Chondrocyte (in vitro differentiated cells): ENCODE measurements at places on chromosomes 2 and 18. TPM values are rescaled to one million over a fixed set of nuclear protein-coding genes. Genes with fewer than 3 reads are reported as not detected.

- DNase-seq = no peak
These were observed 17.4 kb upstream of the SAG start for GRCh38 chr2:233290051-233290845.

The CDKL4 gene
- 0.20 to 1.1 TPM (median 0.87 TPM) in 3 replicates for total RNA-seq

The IL1RL2 gene
- 0.07 to 0.46 TPM in 2 of 3 replicates, not detected in the other for total RNA-seq

The ATP6V1C2 gene
- not detected in 3 replicates for total RNA-seq

GRCh38 chr2:83081826-83082690 lies 1377.0 kb downstream of the SUCLG1 start:
- DNase-seq = no peak

The ADAM23 gene
- total RNA-seq = 19.2 to 24.5 TPM (median 22.7 TPM) in 3 replicates

The PLB1 gene
- total RNA-seq = 4.4 to 8.2 TPM (median 5.8 TPM) in 3 replicates

- no peak for DNase-seq
These were observed 28.2 kb downstream of the CAPN14 start for GRCh38 chr2:31189141-31189540.

DNA sequence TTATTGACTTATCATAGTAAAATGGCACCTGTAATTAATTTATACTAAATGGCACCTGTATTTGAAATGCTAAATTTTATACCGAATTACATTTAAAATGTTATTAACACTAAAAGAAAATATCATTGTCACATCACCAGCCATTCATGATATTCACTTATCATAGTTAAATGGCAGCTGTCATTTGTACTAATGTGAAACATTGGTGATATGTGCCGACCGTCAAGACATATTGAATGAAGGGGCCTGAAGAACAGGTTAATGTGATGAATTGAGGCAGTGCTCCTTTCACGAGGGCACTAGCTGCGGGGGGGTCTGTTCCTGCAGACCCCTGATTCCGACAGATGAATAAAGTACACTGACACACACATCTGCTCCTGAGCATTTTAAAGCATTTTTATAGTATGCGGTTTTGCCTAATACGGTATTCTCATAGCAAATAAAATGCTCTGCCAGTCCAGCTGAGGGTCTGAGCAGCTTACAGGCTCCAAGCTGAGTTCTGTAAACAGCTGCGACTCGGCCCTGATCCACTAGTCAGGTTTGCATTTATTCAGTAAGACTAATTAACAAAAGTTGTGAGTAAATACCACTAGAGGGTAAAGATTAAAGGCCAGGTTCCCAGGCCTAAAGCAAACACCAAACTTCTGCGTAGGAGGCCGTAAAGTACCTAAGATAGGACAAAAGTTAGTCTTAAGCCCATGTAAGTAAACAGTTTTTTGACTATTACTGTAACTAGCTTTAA lies 593.4 kb upstream of the NETO1 start:
- no peak for DNase-seq

DNA sequence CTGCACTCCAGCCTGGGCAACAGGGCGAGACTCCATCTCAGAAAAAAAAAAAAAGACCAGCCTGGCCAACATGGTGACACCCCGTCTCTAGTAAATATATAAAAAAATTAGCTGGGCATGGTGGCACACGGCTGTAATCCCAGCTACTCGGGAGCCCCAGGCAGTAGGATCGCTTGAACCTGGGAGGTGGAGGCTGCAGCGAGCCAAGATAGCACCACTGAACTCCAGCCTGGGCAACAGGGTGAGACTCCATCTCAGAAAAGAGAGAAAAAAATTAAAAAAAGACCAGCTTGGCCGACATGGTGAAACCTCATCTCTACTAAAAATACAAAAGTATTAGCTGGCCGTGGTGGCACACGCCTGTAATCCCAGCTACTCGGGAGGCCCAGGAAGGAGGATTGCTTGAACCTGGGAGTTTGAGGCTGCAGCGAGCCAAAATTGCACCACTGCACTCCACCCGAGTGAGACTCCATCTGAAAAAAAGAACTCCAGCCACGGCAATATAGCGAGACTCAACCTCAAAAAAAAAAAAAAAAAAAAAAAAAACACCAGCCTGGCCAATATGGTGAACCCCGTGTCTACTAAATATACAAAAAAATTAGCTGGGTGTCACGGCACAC lies 346.1 kb upstream of the PLGLB2 start:
- DNase-seq = no peak

- DNase-seq = no peak
These were observed 511.5 kb downstream of the CNTNAP5 start for GRCh38 chr2:124536591-124536990.

DNA sequence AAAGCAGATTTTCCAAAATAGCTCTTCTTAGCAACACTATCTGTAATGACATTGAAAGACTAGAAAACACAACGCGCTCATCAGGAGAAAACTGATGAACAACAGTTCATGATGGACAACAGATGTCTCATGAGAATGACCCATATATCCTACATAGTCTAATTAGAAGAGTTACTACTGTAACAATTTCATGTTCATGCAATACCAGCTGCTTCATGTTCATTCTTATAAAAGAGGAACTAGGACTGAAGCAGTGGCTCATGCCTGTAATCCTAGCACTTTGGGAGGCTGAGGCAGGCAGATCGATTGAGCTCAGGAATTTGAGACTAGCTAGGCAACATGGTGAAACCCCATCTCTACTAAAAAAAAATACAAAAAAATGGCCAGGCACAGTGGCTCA lies 22.7 kb downstream of the TRAPPC8 start:
- no peak for DNase-seq

DNA sequence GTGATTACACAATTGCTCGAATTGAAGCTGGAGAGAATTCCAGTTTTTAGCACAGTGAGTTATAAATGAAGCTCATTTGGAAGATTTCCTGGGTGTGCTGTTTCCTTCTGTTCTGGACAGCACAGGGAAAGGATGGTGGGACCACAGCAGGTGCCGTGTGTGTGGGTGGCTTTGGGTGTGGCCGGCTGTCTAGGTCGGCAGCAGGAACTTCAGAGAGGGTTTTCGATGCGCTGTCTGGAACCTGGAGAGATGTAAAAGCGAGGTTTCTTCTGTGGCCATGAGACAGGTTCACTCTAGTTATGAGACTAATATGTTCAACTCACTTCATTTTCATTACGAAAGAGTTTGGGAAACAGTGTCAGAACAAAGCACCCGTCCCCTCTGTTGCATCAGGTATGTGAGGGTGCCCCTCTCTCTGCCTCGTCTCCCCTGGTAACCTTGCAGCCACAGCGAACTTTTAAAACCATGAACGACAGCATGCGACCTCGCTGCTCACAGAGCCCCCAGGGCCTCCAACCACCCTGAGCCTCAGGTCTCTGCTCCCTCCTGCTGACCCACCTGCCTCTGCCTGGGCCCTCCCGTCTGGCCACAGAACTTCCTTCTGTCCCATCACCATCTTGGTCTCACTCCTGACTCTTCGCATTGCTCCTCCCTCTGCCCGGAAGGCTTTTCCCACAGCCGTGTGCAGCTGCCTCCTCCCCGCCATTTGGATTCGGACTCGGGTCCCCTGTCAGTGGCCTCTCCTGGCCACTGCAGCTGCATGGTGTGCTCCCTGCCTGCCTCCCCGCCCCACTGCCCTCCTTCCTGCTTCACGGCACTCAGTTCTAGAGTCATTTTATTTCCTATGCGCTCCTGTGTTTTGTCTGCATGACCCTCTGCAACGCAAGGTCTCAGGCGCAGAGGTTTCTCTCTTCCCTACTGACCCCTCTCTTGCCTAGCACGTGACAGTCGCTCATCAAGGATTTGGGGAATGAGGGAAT lies 151.2 kb downstream of the NDUFA10 start:
- no peak for DNase-seq

GRCh38 chr2:183037553-183038340 lies 510 bp downstream of the NCKAP1 start:
- peak; percentile 90 for DNase-seq

DNA sequence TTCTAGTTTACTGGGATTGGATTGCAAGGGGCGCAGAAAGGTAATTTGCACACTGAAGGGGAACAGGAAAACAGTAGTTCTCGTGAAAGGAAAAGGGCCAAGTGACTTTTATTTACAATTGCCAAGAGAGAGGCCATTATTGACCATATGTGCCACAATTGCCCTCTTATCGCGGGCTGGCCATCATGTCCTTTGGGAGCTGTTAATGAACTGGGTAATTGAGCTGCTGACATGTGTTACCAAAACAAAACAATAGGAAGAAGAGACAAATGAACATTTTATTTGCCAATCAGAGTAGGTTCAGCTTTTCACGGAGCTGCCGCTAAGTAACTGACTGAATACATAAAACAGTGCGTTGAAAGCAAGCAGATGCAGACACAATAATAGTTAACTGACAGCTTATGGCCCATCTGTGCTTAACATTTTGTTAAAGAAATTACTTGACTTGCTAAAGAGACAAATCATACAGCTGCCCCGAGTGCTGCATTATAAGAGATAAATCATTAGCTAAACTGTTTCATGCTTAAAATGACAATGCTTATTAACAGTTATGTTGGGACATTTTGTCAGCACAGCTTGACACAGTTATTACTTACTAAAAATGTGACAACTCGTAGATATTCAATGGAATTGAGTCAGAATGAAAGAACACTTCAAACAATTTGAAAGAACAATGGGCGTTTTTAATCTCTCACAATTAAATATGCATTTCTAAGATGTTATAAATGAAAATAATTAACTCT lies 57.5 kb downstream of the PAX3 start:
- no peak for DNase-seq

DNA sequence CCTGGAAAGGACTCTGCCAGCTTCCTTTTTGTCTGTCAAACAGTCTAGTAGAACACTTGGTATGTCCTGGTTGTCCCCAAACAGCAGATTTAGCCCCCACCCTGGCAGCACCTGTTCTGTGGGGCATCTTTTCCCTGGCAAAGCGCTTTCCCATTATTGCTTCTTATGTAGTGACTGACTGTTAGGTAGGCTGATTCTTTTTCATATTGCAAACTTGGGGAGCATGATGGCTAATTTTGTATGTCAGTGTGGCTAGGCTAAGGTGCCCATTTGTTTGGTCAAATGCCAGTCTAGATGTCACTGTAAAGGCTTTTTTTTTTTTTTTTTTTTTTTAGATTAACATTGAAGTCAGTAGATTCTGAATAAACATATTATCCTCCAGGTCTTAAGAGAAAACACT lies 140.2 kb downstream of the MYCN start:
- no peak for DNase-seq

GRCh38 chr18:26442126-26442525 lies 106.2 kb downstream of the KCTD1 start:
- no peak for DNase-seq

DNA sequence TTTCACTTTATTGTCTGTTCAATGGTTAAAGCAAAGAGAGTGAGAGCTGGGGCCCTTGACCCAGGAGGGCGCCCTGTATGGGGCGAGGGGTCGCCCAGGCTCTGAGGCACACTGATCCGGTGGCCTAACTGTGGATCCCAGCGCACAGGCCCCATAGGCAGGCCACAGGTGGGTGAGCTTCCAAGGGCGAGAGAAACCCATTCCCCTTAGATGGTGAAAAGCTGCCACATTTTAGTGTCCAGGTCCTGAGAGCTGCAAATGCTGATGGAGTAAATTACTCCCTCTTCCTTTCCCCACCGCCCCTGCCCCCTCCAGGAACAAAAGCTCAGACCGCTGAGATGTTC lies 5.9 kb upstream of the DLX2 start:
- DNase-seq = no peak

The ACVR1C gene
- total RNA-seq = 0.05 to 0.31 TPM (median 0.17 TPM) in 3 replicates

The CNTNAP5 gene
- not detected in 3 replicates for total RNA-seq

The KLHL41 gene
- 1.4 to 2.3 TPM (median 2.2 TPM) in 3 replicates for total RNA-seq

DNA sequence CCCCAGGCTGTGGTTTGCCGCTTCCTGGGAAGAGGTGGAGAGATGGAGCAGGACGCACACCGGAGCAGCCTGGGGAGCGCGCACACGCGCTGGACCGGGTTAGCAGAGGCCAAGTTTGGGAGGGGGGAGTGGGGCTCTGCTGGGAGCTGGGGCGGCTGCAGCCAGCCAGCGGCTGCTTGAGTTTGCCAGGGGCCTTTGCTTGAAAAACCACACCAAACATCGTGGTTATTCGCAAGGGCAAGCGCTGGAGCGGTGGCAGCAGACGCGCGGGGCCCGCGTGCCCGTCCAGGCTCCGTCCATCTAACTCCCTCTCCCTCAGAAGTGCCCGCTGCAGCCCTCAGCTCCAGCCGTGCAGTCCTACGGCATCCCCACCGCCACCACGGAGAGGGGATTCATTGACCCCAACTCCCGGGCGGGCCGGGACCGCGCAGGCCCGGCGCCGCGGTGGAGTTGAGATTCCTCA lies 4.6 kb downstream of the PTGR3 start:
- DNase-seq = no peak

DNA sequence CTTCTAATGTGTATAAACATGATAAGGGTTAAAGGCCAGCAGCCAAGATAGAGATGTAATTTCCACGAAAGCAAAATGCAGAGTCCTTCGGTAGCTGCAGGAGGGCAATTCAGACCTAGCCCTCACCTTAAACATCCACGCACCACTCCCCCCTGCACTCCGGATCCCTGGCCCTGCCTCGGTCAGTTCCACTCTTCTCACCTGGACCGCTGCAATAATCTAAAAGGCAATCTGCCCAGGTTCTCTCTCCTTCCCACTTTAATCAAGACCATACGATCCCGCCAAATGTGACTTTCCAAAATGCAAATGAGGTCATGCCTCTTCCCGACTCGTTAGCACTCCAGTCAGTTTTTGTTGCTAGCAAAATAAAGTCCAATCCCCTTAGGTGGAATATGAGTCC lies 485.2 kb downstream of the EIPR1 start:
- DNase-seq = no peak
